SJCRH30 (cell line): ENCODE measurements at places on chromosomes 11 and 22.

- peak; percentile 79 for DNase-seq
Measured at GRCh38 chr11:113162592-113162962, 151.8 kb upstream of the TTC12 start.

DNA sequence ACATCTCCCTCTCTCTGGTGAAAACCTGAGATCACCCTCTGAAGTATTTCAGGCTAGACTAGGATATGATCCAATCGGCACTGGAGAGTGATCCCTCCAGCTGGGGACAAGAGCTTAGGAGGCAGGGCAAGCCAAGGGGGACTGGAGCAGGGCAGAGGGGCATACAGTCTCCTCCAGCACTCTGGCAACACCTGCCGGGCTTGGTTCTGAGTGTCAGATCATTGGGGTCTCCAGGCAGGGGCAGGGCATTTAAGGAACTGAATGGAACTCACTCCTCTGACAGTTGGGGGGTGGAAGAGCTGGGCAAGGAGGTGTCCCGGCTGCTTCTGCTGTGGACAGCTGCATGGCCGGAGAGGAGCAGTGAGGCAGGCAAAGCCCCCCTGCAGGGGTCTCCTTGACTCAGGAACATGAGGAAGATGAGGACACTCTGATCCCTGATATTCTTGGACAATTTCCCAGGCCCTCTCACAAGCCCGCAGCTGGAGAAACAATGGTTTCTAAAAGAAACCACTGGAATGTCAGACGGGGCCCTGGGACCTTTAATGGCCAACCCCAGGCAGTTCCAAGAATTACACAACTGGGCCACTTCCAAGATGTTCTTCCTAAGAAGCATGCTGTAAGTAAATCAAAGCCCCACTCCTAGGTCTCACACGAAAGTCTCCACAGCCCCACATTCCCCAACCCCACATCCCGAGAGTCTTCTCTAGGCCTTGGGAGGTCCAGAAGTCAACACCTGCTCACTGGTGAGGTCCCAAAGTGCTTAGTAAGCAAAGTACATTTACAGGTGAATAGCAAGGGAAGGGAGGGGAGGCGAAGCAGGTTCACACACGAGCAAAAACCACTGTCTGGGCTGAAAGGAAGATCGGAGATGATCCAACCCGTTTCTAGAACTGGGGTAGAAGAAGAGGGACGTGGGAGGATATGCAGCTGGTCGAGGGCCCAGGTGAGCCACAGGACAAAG lies 1.2 kb upstream of the CCDC86 start:
- DNase-seq, result peak; percentile 73

DNA sequence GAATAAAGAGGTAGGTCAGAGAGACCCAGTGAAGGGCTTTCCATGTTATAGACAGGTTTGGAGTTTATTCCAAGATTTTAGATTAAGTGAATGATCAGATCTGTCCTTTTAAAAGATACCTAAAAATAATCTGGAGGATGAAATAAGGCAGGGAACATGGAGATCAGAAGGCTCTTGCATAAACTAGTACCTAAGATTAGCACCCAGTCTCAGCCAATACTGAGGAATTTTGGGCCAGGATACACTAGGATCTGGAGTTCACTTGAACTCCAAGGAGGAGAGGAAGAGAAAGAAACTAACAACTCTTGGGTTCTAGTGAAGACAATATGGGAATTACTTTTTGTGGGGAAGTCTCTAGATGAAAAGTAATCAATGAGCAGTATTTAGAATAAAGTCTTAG lies 47.9 kb upstream of the RAPSN start:
- DNase-seq, result no peak

DNA sequence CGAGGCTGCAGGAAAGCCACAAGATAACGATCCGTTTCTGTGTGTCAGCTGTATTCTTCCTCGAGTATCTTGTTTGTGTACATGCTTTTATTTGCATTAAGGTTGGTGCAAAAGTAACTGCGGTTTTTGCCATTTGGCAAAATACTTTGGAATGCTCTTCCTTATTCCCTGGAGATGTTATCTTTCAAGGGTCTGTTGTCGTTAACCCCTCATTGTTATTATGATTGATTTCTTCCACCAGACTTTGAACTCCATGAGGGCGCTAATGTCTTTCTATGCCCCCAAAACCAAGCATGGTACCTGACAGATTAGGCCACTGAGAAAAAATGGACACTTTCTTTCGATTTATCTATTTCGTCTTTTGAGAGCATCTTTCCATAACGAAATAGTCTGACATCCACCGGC lies 563 bp upstream of the PSMA1 start:
- no peak for DNase-seq

GRCh38 chr11:9046481-9046880 lies 42.7 kb upstream of the NRIP3 start:
- no peak for DNase-seq
